Activated CD4-positive, CD25-positive, alpha-beta regulatory T cell (primary cell): ENCODE measurements at places on chromosomes 11 and 22.

GRCh38 chr22:47094861-47095330, 332.4 kb downstream of the TBC1D22A start:
- DNase-seq: no peak

DNA sequence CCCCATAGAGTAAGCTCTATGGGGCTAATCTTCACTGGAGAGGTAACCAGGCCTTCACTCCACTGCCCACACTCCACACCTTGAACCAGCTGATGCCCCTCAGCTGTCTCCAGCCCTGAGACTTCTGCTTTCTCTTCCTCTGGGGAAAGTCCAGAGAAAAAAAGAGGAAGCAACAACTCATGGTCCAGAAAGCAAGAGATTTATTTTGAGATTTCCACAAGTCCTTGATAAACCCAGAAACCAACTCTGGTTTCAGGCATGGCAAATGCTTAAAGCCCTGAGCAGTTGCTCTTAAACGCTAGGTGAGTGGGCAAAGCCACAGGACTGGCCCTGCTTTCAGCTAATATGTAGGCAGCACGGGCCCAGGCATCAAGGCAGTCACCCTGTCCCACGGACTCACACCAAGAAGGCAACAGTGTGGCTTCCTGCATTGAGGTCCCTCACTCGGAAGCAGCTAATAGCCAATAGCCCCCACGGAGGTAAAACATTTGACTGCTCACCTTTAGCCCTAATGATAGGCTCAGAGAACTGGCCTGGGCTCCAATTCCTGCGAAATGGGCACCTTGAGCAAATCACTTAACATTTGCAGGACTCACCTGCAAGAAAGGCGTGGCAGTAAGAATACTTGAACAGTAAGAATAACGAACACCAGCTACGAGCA, 4.3 kb downstream of the CYB561A3 start:
- DNase-seq: no peak

GRCh38 chr22:17891481-17892167, 117.4 kb upstream of the BID start:
- DNase-seq: no peak

DNA sequence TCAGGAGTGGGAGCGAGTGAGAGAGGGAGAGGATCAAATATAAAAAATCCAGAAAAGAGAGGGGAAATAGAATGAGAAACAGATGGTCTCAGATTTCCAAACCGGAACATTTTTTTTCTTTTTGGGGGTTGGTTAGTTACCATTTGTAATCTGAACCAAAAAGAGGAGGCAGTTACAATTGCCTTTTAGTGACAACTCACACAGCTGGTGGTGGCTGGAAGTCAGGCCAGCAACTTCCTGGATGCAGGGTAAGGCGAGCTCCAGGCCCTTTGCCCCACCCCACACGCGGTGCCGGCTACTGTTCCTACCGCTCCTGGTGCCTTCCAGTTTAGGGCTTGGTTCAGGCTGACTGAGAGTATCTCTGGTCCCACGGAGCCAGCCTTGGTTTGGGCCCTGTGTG, 21.0 kb upstream of the UBASH3B start:
- no peak for DNase-seq

- DNase-seq: no peak
Observed at GRCh38 chr22:48938741-48939140, 888.9 kb downstream of the BRD1 start.

DNA sequence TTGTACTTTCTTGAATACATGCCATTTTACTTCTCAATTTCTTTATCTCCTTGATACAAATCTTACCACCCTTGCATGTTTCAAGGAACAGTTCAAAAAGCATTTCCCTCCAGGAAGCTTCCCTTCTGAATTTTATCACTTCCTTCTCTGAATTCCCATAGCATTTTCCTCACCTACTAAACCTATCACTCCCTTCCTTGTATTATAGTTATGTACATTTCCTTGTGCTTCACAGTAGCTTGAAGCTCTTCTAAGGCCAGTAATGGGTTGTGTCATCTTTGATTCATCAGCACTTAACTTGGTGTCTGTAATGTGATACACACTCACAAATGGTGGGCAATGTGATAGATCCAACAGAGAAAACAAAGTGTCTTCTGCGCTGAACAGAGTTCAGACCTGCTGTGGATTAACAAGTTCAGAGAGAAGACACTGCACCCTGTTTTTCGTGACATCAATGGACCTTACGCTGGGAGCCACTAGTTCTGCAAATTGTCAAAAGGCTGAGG, 127.5 kb downstream of the CCDC81 start:
- DNase-seq: no peak

- DNase-seq: no peak
Observed at GRCh38 chr11:133895061-133895479, 49.8 kb upstream of the SPATA19 start.

DNA sequence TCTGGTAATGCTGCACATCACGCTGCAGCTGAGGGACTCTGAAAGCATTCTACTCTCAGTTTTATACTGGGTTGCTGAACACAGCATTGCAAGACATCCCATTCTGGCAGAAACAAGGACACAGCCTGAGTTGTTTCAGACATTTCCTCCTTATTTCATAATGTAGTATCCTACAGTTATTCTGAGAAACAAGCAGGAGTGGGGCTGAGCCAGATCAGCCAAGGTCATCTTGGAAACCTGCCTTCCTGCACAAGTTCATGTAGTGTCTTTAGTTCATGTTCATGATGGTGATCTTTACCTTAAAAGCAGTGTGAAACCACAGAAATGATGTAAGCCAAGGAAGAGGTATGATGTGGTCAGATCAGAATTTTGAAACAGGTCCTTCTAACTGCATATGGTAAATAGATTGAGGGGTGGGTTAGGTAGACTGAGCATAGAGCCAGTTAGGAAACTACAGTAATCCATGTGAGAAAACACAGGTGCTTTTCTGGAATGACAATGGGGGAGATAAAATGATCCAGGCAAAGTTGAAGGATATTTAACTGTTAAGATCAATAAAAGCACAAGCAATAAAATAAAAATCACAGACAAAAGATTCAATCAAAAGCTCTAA, 1686.8 kb downstream of the LRRC4C start:
- no peak for DNase-seq

DNA sequence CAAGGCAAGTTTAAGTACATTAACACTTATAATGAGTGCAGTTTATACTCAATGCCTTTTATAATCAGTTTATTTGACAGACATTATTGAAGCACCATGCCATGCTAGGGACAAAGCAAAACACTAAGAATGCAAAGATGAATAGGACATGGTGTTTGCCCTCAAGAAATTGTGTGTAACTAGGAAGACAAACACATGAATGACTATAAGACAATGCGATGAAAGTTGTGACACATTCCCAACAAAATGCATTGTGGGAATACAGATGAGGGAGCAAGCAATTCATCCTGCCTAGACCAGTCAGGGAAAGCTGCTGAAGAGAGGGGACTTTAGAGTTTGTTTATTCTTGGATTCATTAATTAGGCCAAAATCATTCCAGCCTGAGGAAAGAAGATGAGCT, 133.8 kb upstream of the TRPC6 start:
- DNase-seq: no peak

GRCh38 chr22:33723915-33724314, 196.4 kb downstream of the LARGE1 start:
- DNase-seq: no peak

GRCh38 chr11:132052342-132052741, 681.9 kb downstream of the NTM start:
- no peak for DNase-seq

DNA sequence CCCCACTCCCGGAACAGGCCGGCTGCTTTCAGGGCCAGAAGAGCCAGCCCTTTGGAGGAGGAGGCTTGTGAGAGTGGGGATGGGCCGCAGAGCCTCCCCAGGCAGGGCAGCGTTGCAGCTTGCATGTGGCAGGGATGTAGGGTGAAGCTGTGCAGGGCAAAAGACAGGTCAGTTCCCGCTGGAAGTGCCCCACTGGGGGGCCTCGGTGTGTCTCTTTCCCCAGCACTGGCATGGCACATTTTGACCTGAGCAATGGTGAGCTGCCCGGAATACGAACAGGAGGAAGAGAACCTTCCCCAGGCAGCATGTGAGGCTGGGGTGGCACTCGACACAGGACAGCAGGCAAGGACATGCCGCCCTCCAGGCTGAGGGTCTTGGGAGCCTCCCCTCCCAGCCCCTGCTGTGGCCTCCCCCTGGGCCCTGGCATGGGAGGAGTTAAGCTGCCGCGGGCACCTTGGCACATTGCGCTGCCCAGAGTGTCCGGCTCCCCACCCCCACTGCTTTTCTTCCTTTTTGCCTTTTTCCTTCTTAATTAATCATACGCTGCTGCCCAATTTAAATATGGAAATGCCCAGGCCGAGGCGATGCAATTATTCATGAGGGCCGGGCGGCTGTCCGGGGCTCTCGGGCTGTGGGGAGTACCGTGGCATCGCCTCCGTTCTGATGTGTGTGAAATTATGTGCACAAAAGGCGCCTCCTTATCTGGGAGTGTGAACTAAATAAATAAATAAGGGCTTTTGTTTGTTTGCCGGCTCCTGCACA, 76.0 kb upstream of the WNT7B start:
- DNase-seq: no peak

GRCh38 chr11:117560780-117561530, 233.3 kb downstream of the CEP164 start:
- no peak for DNase-seq

GRCh38 chr11:34134765-34135164, 29.3 kb downstream of the NAT10 start:
- DNase-seq: no peak

DNA sequence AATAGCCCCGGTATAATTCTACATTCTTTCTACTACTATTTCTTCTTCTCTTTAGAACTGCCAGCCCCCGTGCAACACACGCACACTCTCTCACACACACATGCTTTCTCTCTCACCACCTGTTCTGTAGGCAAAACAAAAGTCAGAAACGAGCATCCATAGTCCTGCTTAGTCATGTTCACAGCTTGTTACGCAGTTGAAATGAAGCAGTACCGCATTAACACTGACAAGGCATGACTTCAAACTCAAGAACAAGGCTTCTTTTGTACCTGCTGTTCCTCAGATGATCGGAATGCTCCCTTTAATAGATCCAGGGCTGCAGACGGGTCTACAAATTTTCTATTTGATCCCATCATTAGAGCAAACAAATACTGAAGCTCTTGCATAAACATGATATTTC, 42.2 kb downstream of the USP28 start:
- DNase-seq: no peak

- DNase-seq: no peak
Observed at GRCh38 chr11:16791191-16791961, 52.9 kb downstream of the C11orf58 start.

- DNase-seq: no peak
Observed at GRCh38 chr11:114110952-114111947, 51.7 kb downstream of the ZBTB16 start.

- no peak for DNase-seq
Observed at GRCh38 chr11:66974724-66975404, at the start of gene C11orf86. C11orf86 (plus strand) TSS chr11:66975304; CDS start chr11:66975363, 59 bp downstream.

DNA sequence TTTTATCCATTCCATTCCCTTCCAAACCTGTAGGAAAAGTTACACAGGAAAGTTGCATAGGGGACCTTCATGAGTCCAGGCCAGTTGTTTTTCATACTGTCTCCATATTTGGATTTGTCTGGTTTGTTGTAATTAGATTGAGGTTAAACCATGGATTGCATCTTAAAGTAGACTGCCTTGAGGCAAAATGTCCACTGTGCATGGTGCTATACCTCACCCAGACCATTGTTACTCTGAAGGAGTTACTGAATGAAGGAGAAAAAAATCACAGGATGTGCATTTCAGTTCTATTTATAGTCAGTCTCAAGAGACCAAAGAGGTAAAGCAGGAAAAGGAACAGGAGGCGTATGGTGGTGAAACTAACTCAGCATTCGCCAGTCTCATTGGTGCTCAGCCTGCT, 29.6 kb upstream of the L3MBTL2 start:
- DNase-seq: no peak

- DNase-seq: no peak
Observed at GRCh38 chr22:49894322-49895054, 23.8 kb downstream of the ALG12 start.

- no peak for DNase-seq
Observed at GRCh38 chr22:49885881-49886280, 32.2 kb downstream of the ZBED4 start.

DNA sequence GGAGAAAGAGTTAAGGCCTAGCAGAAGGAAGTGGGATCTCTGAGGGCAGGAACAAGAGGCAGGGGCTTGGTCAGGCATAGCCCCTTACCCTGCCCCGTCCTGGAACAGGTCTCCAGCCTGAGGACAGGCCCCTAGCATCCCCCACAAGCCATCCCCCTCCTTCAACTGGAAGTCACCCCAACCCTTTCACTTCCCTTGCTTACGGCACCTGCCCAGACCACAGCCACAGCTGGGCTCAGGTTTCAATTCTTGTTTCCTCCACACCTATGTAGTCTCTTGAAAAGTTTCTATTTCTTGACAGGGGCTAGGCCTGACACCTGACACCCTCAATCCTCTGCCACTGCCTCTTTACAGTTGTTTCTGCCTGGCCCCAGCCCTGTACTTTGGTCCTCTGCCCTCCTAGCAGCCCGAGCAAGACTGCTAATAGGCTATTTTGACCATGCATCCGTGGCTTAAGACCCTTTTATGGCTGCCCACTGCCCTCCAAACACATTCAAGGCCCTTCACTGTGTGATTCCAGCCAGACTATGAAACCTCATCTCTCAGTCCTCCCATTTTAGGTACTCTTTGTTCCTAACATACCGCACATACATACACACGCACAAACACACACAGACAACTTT, 10.9 kb upstream of the FCHSD2 start:
- peak; percentile 43 for DNase-seq

- DNase-seq: no peak
Observed at GRCh38 chr11:113642090-113642489, 64.0 kb downstream of the TMPRSS5 start.

GRCh38 chr11:72405009-72405408, 29.3 kb downstream of the CLPB start:
- DNase-seq: no peak

- no peak for DNase-seq
Observed at GRCh38 chr22:30253205-30253852, 6.8 kb upstream of the LIF start.

DNA sequence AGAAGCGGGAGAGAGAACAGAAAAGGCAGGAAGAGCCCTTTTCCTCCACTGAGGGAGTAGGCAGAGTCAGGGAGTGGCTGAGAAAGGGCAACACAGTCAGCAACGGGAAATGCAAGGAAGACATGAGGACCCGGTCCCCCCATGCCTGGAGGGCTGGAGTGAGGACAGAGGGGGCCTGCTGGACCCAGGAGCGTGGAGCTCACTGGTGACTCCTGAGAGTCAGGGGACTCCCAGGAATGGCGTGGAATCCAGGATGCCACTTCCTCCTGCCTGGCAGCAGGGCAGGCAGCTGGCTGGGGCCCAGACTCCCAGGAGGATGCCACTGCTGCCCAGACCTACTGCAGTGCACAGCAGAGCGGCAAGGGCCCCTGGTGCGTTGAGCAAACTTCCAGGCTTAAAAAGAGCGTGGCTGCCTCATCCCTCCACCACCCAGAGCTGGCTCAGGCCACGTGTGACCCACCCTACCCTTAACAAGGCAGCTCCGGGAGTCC, 11.3 kb downstream of the C11orf21 start:
- DNase-seq: no peak
